Activated CD4-positive, CD25-positive, alpha-beta regulatory T cell treated with anti-CD3 and anti-CD28 coated beads, Interleukin-2, amount 50 U/mL, for 72 hours (primary cell): ENCODE measurements at places on chromosomes 5 and 9.

DNA sequence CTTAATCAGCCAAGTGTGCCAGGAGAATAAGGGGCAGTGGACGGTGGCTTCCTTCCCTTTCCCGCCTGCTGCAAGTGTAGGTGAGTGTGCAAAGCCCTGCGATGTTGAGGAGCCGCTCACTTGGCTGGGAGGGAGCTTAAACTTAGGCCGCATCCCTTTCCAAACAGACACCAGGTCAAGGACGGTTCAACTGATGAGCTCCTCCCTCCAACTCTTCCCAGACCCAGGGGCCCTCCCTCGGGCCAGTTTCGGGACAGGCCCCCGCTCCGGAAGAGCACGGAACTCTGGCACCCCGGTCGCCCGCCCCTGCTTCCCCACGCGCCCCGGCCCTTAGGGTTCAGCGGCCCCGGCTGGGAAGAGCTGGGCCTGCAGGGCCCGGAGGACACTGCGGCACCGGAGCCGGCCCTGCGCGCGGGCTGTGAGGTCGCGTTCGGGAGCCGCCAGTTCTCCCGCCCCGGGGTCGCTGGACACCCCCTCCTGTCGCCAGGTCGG, 481 bp downstream of the MRPL36 start:
- peak; percentile 58 for DNase-seq

- DNase-seq: no peak
These were observed 149.1 kb downstream of the TLE1 start for GRCh38 chr9:81540142-81540710.

DNA sequence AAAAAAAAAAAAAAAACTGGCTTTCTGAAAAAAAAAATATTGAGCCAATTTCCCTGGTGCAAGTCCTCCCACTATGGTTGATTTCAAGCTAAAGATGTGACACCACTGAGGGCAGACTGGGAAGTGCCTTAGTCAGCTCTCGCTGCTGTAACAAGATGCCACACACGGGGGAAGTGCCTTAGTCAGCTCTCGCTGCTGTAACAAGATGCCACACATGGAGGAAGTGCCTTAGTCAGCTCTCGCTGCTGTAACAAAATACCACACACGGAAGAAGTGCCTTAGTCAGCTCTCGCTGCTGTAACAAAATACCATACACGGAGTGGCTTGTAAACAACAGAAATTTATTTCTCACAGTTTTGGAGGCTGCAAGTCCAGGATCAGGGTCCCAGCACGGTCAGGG, 23.4 kb downstream of the BTNL9 start:
- DNase-seq: no peak

- no peak for DNase-seq
These were observed 252.7 kb downstream of the AP3B1 start for GRCh38 chr5:78041805-78042204.

- DNase-seq: no peak
These were observed 6.0 kb downstream of the KIF24 start for GRCh38 chr9:34322899-34323591.

- no peak for DNase-seq
These were observed 57.9 kb downstream of the PTCD2 start for GRCh38 chr5:72377910-72378638.

GRCh38 chr5:74183041-74183440, 457.5 kb downstream of the ENC1 start:
- DNase-seq: no peak

DNA sequence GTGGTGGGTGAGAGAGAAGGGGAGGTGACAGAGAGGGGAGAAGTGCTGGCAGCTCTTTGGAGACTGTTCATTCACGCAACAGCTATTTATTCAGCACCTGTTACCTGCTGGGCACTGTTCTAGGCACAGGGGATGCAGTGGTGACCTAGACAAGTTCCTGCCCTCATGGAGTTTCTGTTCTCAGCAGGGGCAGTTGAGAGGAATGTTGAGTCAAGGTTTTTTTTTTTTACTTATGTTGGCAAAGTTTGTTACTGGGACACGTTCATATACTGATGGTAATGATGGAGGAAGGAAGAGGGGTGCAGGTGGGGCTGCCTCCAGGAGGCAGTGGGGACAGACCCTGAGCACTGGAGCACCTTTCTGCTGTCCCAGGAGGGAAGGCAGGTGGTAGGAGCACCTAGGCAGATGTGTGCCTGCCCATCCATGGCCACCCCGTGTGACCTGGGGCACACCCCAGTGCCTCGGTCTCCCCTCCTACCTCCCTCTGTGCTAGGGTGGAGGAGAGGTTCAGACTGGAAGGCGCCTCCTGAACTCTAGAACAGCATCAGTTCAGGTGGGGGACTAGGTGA, 49.4 kb upstream of the SLC25A51 start:
- no peak for DNase-seq

- no peak for DNase-seq
These were observed 42.1 kb downstream of the PPP1R2B start for GRCh38 chr5:156892223-156892622.

- no peak for DNase-seq
These were observed 545.3 kb upstream of the DAP start for GRCh38 chr5:11306365-11306764.

DNA sequence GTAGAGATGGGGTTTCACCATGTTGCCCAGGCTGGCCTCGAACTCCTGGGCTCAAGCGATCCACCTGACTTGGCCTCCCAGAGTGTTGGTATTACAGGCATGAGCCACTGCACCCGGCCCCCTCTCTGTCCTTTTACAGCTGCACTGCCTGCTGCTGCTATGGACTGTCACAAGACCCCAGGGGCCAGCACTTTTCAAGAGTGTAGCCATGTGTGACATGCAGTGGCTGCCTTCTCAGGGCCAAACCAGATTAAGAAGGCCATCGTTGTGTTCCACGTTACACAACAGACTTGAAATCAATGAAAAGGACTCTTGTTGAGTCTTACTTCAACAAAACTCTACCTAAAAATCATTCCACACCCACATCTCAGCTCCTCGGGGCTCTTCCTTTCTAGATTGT, 78.9 kb upstream of the ICE1 start:
- no peak for DNase-seq

- no peak for DNase-seq
These were observed 28.8 kb downstream of the SKP2 start for GRCh38 chr5:36180556-36181350.

GRCh38 chr5:30502277-30502676, 691.2 kb upstream of the CDH6 start:
- DNase-seq: no peak

DNA sequence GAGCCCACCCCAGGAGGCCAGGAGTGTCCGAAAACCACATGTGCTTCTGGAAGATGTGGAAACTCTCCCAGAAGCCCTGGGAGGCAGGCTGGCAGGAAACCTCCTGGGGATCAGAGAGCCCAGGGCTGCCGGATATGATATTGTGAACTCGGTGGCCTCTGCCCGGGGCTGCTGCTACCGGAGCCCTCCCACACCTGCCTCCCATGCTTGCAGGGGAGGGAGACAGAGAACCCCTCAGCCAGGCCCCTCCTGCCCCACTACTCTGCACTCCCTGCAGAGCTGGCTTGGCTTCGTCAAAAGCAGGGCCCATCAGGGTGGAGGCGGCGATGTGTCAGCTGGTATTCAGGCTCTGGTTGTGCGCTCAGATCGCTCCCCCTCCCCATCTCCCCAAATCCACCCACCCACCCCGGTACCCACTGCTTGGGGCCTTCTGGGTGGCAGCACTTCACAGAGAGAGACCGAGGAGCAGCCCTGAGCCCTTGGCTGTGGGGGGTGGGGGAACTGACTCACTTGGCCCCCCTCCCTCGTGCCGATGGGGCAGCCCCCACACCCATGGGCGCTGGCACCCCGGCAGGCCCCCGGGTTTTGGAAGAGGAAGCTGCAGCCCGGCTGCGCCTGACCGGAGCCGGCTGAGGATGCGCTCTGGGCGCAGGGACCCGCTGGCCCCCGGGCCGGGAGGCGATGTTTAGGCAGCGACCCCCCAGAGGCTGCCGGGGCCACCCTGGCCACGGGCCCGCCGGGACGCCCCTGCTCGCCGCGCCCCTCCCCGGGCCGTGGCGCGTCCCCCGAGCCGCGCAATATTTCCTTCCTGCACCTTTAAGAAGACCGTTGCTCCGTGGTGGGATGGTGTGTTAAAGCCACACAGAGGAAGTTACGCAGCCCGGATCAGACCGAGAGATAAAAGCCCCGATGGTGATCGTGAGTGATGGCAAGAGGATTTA, 786 bp upstream of the NTNG2 start:
- DNase-seq: peak; percentile 48

DNA sequence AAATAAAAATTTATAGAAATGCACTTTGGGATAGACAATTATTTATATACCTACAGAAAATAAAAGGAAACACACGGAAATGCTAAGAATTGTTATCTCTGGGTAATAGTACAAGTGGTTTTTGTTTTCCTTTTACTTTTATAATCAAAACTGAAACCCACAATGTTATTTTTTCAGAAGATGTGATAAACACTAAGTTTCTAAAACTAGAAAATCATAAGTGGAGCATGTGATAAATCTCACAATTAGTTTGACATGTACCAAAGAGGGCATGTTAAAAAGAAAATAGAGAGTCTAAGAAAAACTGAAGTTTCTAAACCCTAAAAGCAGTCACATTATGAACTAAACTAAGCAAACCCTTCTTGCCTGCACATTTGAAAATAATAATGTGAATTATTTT, 61.1 kb downstream of the OXCT1 start:
- no peak for DNase-seq
